ENCODE measurements at places on chromosomes 2 and 18.

- no peak for DNase-seq
These were observed 857 bp upstream of the CROCC2 start for GRCh38 chr2:240905176-240905781.

GRCh38 chr18:76619621-76620315 is 124.7 kb upstream of the ZNF516 start:
- no peak for DNase-seq

GRCh38 chr2:236558993-236559978 is 10.3 kb upstream of the ACKR3 start:
- no peak for DNase-seq

DNA sequence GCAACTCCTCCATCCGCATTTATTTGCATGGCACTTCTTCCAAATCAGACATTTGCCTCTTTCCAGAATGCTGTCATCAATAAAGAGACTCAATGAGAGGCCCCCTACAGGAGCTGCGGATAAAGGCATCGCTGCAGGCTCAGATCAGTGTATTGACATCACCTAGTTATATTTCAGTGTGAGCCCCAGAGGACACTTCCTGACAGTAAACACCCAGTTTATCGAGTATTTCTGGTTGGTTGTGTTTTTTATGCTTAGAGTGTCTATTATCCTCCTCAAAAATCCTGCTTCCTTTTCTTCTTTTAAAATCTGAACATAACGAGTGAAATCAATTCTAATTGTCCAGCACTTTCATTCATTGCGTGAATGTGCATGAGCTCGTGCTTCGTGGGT is 38.8 kb downstream of the NRP2 start:
- no peak for DNase-seq

DNA sequence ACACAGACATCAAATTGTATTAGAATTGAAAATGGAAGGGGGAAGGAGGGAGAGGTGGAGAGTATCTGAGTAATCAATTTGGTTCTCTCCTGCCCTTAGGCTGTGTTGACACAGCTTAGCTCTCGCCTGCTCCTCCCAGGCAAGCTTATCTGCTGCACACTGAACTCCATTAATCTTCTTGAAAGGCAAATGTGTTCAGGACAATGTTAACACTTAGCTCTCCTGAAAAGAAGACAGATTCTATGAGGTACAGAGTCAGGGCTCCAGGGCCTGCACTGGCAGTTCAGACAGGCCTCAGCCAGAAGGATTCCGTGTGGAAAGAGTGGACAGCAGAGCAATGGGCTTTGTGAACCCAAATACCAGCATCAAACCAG is 430.0 kb upstream of the TNP1 start:
- DNase-seq, result no peak

DNA sequence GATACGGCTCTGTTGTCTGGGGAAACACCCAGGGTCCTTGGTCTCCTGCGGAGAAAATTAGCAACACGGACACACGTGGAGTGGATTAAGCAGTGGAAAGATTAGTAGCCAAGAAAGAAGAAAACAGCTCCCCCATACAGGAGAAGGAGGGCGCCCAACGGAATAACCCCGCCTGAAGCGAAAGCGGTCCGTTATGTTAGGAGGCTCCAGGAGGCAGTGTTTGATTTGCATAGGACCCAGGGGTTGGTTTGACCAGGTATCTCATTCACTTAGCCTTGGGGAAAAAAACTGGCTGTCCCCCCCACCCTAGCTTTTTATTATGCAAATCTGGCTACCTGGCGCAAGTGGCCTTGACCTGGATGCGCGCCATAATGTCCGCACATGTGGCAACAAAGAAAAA is 170.1 kb upstream of the KYNU start:
- DNase-seq, result no peak

DNA sequence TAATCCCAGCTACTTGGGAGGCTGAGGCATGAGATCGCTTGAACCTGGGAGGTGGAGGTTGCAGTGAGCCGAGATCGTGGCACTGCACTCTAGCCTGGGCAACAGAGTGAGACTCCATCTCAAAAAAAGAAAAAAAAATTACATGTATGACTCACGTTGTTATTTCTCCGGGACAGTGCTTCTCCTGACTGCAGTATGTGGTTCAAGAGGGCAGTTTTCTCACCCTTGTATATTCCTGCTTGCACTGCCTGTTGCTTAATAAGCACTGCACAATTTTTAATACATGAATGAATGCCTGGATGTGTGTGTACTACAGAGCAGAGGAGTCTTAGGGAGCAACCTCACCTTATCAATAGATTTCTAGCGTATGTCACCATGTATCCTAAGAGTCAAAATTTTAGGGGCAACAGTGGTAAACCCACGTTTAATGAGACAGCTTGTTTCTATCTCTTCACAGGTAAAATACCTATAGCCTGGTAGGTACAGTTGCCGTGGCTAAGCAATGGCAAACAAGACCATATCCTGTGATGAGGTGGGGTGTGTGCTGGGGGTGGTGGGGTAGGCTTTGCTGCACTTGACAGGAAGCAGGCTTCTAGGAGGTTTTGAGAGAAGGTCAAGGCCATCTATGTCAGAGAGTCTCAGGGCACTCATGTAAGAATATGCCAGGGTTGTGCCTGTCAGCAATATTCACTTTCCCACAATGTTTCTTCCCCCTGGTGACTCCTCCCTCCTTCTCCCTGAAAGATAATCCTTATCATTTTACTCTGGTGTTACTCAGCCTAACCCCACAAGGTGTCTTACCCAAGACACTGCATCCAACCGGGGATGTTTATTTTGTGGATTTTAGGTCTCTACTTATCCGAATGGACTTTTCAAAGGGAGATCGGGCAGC is 36.9 kb upstream of the MEX3C start:
- DNase-seq, result no peak

All from stimulated activated CD8-positive, alpha-beta memory T cell treated with anti-CD3 and anti-CD28 coated beads, Interleukin-12 subunit alpha, Interleukin-12 subunit beta, amount 100 ng/mL, for 1 hour (primary cell).